Fibroblast of upper back skin (primary cell): ENCODE measurements at places on chromosomes 12 and 14.

- DNase-seq, result no peak
Observed at GRCh38 chr12:106274012-106274411, 26.2 kb upstream of the CKAP4 start.

GRCh38 chr12:54300732-54301427 lies at the start of gene NFE2:
TSS of gene NFE2 (minus strand) at chr12:54301015. CDS start at chr12:54295248, 5,767 bp downstream.
- DNase-seq, result peak; percentile 60

DNA sequence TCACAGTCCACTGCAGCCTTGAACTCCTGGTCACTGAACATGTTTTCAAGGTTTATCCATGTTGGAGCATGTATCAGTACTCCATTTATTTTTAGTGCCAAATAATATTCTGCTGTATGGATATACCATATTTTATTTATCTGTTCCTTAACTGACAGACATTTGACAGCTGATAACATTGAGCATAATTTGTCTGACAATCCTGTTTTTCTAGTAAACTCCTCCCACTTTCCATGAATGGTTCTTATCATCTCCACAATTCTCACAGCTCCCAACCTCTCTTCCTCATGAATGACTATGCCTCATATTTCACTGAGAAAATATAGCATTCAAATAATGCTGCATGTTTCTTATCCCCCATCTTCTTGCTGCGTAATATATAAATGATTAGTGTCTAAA lies 33.3 kb downstream of the COCH start:
- DNase-seq, result no peak

DNA sequence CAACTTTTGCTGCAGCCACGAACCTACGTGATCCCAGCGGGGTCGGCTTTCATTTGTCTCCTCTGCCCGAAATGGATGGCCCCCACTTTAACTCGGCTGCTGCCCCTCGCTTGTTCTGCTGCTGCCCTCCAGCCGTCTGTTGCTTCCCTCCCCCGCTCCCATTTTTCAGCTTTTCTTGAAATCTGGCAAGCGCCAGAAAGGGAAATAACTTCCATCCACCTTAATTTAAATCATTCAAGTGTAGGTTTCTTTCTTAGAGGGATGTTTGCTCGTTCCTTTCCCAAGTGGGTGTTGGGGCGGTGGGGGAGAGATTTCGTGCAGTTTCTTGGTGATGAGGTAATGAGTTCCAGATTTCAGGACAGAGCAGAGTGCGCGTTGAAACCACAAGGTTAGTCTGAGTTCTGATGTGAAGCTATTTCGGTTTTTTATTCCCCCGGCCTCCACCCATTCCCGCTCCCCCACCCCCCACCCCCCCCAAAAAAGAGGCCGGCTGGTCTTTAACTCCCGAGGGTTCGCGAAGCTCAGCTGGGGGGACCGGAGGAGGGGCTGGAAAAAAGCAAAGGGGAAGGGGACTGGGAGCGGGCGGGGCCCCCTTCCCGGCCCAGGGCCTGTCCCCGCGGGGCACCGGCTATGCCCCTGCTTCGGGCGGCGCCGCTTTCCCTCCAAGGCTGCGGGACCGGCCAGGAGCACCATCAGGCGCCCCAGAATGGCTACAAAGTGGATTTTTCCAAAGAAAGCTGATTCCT lies 2.2 kb upstream of the ZFP36L1 start:
- peak; percentile 99 for DNase-seq

DNA sequence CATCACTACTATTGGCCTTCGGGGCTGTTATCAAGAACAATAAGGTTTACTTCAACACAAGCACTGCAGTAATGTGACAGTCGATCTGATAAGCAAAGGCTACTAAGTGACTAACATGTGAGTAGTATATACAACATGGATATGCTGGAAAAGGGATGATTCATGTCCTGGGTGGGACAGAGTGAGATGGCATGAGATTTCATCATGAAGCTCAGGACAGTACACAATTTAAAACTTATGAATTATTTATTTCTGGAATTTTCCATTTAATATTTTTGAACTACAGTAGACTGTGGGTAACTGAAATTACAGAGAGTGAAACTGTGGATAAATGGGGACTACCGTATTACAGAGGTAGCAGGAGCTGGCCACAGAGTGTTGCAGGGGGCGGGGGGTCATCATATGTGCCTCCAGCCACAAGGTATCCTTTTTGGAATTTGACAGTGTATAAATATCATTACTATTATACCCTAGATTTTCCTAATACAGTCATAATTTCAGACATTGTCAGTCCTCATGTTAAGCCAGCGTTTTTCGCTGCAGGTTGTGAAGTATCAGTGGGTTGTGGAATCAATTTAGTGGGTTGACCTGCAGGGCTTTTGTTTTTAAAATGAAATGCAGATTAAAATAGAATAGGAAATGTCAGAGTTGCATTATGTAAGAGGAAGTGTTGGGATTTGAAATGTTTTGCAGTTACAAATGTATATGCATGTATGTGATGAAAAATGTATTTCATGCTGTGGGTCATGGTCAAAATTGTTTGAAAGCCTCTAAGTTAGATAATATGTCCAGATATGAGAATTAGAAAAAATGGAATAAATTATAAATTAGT lies 148.0 kb upstream of the NUDT4 start:
- DNase-seq, result peak; percentile 89
